ENCODE measurements at places on chromosomes 6 and 20.

- no peak for DNase-seq
Measured at GRCh38 chr6:143270026-143270425, 180.5 kb downstream of the ADAT2 start.

- no peak for DNase-seq
Measured at GRCh38 chr6:9087470-9087869, 652.1 kb upstream of the SLC35B3 start.

GRCh38 chr6:52328303-52328662 lies 33.7 kb upstream of the PAQR8 start:
- no peak for DNase-seq

DNA sequence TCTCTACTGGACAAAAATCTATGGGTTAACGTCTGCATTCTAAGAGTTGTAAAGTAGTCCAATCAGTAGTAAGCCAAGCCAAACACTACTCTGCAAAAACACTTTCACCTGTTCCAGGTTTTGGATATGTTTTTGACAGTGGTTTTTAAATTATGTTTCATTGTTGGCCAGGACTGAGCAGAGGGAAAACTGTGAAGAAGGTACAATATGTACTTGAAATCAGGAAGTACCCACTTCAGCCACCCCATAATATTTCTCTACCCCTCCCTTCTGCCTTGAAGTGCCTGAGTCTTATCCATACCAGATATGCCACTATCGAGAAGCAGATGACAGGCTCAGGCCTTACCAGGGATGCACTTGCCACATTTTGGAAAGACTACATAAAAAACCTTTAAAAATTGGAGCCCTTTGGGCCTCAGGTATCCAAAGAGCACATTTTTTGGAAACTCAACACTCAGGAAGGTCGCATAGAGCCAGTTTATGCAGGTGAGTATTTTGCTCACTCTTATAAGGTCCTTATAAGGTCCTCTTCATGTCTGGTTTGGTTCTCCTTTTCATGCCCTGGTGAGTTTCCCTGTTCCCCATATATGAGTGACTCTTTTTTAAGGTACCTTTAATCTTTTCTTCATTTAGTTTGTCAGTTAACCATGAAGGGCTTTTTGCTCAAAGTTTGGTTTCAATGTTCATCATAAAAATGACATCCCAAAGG lies 859.3 kb upstream of the FLRT3 start:
- no peak for DNase-seq

DNA sequence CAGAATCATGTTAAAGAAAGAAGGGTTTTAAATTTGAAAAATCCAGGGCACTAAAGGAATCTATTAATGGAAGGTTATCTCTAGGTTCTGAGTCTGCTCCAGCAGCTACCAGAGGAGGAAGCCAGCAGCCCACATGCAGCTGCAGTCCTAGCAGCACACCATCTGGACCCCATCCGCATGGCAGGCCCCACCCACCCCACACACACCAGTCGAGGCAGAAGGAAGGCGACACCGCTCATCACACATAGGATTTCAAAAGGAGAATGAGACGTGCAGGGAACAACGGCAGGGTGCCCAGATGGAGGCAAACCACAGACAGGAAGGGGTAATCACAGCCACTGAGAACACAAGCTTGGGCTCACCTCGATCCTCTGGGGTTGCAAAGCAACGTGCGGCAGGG lies 78.9 kb downstream of the GINS1 start:
- peak; percentile 25 for DNase-seq

- DNase-seq: no peak
Measured at GRCh38 chr20:33263784-33264183, 19.2 kb upstream of the BPIFB1 start.

- DNase-seq: no peak
Measured at GRCh38 chr6:40171343-40171742, 237.1 kb upstream of the MOCS1 start.

DNA sequence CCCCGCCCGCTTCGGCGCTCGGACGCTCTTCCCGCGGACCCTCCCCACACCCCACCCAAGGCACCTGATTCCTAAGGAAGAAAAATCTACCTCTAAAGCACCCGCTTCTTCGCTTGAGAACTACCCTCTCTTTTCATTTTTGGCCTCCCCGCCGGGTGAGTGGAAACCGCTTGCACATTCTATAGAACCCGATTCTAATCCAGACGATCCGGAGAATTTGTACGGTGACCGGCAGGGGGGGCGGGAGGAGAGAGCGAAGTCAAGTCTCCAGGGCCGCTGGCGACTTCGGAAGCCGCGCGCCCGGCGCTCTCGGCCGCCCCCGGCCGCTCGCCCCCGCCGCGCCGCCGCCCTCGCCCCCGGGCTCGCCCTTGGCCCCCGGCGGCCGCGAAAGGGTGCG lies at the start of gene RBM24:
Gene RBM24, plus strand, starts transcription at position 262 of the 397 bp plus-strand sequence. CDS start 221 bp downstream, outside the sequence.
- peak; percentile 64 for DNase-seq

DNA sequence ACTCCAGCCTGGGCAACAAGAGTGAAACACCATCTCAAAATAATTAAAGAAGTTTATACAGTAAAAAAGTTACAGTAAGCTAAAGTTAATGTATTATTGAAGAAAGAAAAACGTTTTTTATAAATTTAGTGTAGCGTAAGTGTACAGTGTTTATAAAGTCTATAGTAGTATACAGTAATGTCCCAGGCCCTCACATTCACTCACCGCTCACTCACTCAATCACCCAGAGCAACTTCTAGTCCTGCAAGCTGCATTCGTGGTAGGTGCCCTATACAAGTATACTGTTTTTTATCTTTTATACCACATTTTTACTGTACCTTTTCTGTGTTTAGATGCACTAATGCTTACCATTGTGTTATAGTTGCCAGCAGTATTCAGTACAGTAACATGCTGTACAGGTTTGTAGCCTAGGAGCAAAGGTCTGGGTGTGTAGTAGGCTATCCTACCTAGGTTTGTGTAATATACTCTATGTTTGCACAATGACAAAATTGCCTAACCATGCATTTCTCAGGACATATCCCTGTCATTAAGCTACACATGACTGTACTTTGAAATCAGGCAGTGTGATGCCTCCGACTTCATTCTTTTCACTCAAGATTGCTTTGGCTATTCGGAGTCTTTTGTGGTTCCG lies 16.7 kb downstream of the MGME1 start:
- no peak for DNase-seq

DNA sequence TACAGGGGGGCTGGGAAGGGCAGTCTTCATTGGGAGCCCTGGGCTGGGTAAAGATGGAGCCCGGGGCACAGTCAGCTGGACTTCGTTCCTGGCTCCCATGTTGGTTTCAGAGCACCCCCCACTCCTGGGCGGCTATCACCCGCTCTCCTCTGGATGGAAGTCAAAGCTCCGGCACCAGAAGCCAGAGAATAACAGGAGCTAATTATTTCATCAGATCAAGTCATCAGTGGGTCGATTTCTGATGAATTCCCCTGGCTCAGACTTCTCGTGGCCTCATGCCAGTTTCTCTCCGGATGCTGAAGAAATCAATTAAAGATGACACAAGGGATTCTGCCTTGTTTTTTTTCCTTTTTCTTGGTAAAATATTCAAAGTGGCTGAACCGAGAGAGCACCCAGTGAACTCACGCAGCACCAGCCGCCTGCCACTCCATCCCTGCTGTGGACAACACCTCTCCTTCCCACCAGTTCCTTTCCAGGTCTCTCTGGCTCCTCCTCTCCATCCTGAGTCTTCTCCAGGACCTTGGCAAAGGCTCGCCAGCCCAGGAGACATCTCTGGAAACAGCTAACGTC lies 22.5 kb downstream of the SULF2 start:
- no peak for DNase-seq

DNA sequence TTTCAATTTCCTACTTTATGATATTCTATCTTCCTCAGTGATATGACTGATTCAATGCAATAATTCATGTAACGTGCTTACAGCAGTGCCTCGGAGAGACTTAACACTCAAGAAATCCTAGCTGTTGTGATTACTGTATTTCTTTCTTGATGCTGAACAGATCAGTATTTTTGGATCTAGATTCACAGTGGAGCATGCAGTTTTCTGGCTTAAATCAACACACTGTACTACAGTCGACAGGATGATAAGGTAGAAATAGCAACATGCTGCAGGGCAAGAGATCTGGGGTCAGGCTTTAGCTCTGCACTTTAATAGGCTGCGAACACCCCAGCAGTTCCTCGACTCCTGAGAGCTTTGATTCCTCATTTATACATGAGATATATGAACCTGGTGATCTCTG lies 161.0 kb downstream of the AIG1 start:
- DNase-seq: no peak

GRCh38 chr6:70470016-70470415 lies 56.7 kb downstream of the FAM135A start:
- no peak for DNase-seq

DNA sequence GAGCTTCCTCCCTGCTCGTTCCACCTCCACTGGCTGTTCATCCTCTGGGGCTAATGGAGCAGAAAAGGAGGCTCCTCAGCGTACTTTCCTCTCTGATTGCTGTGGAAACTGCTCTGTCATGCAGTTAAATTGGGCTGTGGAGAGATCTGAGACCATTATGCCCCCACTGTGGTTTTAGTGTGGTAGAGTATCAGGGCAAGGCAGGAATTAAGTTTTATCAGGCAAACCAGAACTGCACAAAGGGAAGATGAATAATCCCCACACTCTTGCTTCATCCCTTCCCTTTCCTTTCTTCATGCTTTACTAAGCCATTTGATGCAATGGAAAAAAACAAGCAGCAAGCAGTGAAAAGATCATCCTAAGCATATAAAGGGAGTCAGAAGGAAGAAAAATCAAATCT lies 11.9 kb upstream of the ME1 start:
- DNase-seq: no peak

DNA sequence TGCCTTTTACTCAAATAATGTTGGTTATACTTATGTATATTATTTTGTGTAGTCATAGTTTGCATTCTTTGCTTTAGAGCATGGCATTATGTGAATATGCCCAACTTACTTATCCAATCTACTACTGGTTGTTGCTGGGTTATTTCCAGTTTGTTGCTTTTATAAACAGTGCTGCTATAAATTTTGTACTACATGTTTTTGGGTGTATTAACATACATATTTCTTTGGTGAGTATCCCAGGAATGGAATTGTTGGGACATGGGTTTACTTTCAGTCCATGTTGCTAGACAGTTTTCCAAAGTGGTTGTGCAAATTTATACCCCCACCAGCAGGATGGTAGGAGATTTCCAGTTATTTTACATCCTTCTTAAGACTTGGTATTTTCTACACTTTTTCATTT lies 157.1 kb upstream of the THEMIS start:
- DNase-seq: no peak

DNA sequence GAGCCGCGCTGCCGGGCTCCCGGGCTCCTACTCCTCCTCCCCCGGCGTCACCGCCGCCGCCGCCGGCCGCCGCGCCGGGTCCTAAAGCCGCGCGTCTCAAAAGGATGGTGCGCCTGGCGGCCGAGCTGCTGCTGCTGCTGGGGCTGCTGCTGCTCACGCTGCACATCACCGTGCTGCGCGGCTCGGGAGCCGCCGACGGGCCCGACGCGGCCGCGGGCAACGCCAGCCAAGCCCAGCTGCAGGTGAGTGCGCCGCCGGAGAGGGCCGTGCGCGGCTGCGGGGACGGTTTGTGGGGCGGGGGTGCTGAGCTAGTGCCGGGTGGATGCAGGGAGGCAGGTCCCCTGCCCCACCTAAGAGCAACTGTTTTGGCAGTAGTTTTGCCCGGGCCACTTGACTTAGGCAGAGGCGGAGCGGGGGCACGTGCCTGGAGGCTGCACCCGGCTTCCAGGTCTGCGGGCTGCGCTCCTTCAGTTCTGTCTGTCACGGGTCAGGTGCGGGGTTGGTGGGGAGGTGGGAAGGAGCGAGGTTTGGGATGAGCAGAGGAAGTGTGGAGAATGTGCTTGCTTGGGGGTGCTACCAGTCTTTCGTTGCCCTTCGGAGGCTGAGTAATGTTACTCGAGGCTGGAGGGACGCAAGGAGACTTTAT lies 722 bp downstream of the ISM1 start:
- peak; percentile 72 for DNase-seq

GRCh38 chr20:22462975-22463914 lies 121.1 kb downstream of the FOXA2 start:
- no peak for DNase-seq

DNA sequence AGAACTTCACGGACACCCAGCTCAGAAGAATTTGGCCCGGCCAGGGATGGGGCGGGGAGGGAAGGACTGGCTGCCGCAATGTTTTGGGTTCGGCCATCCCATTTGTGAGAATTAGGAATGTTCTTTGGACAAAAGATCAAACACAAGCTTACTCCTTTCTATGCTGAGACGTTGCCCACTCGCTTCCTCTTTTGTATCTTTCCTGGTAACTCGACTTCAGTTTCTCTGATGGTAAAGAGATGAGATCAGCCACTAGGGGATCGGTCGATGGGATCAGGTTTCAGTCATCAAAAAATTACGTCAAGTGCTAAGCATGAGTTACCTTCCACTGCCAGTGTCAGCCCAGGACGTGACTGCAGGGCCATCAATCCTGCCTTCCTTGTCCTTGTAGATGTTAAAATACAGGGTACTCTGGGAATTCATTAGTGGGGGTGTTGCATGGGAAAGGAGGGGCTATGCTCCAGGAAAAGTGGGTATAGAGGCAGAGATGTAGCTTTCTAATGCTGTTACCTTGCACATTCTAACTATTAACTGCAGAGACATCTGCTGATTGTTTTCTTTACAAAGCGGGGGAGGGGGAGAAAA lies 190.2 kb downstream of the TSHZ2 start:
- no peak for DNase-seq

GRCh38 chr6:128538763-128539162 lies 18.4 kb upstream of the PTPRK start:
- DNase-seq: no peak

- DNase-seq: no peak
Measured at GRCh38 chr6:2378046-2378657, 132.7 kb upstream of the GMDS start.

DNA sequence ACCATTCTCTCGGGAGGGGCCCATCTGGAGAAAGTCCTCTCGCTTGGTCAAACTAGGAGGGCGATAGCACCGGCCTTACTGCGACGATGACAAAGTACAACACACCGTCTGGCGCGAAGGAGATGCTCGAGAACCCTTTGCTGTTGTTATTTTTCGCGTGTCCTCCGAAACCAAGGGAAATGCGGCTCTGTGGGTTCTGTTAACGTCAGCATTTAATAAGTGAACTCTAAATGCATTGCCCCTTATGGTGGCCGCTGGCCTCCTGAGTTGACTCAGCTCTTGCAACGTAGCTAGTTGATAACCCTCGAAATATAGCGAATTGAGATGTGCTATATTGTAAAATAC lies 577 bp upstream of the SCAND1 start:
- DNase-seq: no peak

- no peak for DNase-seq
Measured at GRCh38 chr6:96898241-96898851, 655 bp upstream of the NDUFAF4 start.

DNA sequence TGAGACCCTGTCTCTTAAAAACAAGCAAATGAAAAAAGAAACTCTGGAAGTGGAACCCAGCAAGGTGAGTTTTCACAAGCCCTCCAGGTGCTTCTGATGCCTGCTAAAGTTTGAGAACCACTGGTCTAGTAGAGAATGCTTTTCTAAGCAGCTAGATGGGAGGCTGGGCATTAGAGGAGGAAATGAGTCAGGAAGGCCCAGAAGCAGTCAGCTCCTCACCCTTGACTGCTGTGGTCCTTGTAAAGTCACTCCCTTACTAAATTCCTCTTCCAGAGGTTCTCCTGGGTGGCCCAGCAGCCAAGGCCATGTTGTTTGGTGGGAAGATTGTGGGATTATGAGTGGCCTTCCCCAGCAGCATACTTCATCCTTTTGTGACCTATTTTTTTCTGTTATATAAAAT lies 52.0 kb upstream of the FYN start:
- DNase-seq: no peak

Measured in stimulated activated CD8-positive, alpha-beta memory T cell treated with anti-CD3 and anti-CD28 coated beads, Interleukin-4, amount 100 ng/mL, for 48 hours (primary cell).